Naive B cell (primary cell): ENCODE measurements at places on chromosomes 4 and X. TPM values are rescaled to one million over a fixed set of nuclear protein-coding genes. Genes with fewer than 3 reads are reported as not detected.

The EFHC2 gene
- not detected for polyA plus RNA-seq

The CBR4 gene
- 0.14 TPM for polyA plus RNA-seq

The DSPP gene
- not detected for polyA plus RNA-seq

GRCh38 chr4:158775091-158775651 is 6.3 kb downstream of the FNIP2 start:
- DNase-seq, result no peak

DNA sequence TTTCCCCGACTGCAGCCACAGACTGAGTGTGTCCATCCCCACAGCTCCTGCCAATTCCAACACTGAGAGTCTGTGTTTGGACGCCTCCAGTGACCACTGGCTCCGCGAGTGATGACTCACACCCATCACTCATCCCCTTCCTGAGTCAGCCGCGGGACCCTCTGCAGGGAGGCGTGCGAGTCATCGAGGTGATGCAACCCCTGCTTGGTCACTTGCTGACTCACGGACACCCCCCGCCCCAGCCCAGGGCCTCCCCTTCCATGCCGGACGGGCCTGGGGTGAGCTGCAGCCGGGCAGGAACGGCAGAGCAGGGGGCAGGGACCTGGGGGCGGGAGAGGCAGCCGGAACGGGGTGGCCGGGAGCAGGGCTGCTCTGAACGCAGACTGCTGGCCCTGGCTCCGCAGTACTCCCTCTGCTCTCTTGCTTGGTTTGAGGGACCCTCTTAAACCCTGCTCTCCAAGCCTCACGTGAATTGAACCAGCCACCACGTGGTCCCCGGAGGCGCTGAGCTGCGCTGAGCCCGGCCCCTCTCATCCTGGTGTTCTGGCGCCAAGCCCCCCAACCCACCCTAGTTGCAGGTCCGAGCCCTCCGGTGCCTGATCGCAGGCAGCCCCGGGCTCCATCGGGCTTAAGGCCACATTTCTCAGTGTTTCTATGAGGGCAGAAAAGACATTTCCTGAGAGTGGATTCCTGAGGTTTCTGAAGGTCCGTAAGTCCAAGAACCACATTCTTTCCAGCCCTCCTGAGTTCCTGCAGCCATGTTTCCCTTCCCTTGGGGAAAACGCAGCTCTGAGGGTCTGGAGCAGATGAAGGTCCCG is 32.4 kb downstream of the FGFRL1 start:
- no peak for DNase-seq

- DNase-seq, result no peak
Measured at GRCh38 chr4:110787109-110787508, 164.2 kb upstream of the PITX2 start.

DNA sequence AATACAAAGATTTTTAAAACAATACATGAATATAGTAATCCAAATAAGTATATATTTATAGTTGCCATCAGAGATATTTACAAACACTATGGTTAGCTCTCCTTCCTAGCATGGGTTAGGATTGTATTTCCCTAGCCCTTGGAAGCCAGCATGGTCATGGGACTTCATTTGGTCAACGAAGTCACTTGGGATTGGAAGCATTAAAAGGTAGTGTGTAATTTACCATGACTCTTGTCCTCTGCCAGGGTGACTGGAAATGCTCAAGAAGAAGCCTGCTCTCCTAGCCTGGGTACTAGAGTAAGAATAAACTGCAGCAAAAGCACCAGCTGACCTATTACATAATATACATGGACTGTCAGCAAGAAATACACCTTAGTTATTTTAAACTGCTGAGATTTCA is 102.9 kb downstream of the COL25A1 start:
- DNase-seq, result no peak

GRCh38 chrX:135973025-135973547 is 702 bp downstream of the MMGT1 start:
- DNase-seq, result no peak
